Body of pancreas (tissue), 4 donors: ENCODE measurements at places on chromosomes 4 and X. TPM values are rescaled to one million over a fixed set of nuclear protein-coding genes. Genes with fewer than 3 reads are reported as not detected.

- H3K27me3 ChIP-seq, result no peaks in the 10 kb centered on the region
- H3K27ac ChIP-seq, result no peak overlapping the region
- DNase-seq, result no peak
- H3K4me1 ChIP-seq, result no peaks in the 10 kb centered on the region
Measured at GRCh38 chr4:183299464-183299863, 20.6 kb downstream of the CLDN22 start.

DNA sequence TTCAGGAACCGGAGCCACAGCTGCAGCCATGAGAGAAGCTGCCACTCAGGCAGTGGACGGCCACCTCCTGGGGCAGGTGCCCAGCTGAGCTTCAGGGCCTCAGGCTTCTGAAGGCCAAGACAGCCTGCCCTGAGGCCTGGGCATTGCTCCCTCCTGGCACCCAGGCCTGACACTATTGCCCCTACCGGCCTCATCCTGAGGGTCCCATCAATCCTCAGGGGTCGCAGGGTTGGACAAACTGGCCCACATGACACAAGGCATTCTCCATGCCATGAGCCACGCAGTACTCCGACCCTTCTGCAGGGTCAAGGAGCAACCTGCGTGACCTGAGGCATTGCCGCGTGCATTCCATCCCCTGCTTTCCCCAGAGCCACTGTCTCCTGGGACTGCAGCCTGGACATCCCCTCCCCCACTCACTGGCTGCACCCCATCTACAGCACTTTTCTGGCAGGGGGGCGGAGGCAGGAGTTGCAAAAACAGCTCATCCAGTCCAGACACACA, 3.0 kb upstream of the ZFP92 start:
- H3K27me3 ChIP-seq, result no peaks in the 10 kb centered on the region
- H3K4me1 ChIP-seq, result peaks cover 8% of the 10 kb centered on the region
- no peak for DNase-seq
- H3K27ac ChIP-seq, result no peak overlapping the region

The PPARGC1A gene
- total RNA-seq, result 8.0 TPM

The HNRNPDL gene
- 130 TPM for total RNA-seq

The NAP1L2 gene
- 0.66 TPM for total RNA-seq

The C4orf51 gene
- total RNA-seq, result not detected
